Activated gamma-delta T cell (primary cell): ENCODE measurements at places on chromosomes 6 and 20.

GRCh38 chr20:15851576-15852215, 721.6 kb downstream of the KIF16B start:
- no peak for DNase-seq

DNA sequence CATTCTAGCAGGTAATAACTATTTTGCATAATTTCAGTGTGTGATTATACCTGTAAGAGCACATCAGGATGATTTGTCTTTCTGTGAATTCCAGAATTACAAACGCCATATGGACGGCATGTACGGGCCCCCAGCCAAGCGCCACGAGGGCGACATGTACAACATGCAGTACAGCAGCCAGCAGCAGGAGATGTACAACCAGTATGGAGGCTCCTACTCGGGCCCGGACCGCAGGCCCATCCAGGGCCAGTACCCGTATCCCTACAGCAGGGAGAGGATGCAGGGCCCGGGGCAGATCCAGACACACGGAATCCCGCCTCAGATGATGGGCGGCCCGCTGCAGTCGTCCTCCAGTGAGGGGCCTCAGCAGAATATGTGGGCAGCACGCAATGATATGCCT, 122.7 kb downstream of the TMEM242 start:
- no peak for DNase-seq

- DNase-seq = no peak
Measured at GRCh38 chr20:8664778-8665177, 404.1 kb upstream of the PLCB4 start.

DNA sequence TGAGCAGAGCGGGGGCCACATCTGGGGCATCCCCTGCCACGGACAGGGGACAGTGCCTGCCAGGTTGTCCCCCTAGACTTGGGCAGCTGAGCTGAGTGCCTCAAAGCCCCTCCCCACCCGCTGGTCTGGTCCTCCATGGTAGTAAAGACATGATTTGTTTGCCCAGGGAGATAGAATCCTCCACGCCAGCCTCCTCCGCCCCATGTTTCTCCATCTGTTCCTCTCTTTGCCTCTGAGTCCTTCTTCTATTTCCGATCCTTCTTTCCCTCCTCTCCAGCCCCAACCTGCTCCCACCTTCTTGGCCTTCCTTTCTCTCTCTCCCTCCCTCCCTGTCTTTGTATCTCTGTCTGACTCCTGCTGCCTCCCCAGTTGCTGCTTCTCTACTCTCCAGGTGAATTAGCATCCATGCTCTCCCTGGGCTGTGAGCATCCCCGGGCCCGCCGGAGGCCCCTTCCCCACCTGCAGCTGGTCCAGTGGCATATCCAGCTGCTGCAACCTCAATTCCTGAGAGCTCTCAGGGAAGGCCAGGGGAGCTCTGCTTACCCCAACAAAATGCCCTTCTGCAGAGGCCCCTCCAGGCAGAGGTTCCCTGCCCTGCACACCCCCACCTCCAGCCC, 45.8 kb downstream of the CPNE5 start:
- DNase-seq = no peak

- DNase-seq = no peak
Measured at GRCh38 chr6:116090251-116090650, 10.4 kb upstream of the NT5DC1 start.

DNA sequence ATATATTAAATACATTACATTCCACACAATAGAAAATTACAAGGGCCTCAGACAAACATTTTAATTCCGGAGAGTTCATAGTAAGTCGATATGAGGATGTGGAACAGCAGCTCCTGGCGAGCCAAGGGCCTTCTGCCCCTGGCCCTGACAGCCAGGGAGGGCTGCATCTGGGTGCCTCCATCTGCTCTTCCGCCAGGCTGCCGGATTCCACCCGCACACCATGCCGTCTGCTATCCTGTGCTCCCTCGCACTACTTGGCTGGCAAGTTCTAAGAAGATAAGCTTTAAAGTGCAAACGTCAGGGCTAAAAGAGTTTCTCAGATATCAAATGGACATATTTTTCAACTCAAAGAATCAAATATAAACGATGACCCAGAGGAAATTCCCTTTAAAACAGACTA, 656.3 kb upstream of the NOX3 start:
- DNase-seq = no peak

DNA sequence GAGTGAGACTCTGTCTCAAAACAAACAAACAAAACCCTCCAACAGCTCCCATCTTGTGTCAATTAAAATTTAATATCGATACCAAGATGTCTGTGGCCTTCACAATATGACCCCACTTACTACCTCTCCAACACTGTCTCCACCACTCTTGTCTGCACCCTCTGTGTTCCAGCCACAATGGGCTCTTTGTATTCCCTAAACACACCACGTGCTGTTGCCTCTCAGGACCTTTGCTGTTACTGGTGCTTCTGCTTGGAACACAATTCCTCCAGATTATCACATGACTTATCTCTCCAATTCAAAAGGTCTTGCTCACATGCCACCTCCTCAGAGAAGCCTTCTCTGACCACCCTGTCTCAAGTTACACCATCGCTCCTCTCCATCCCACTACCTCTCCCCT, 6.0 kb upstream of the HCK start:
- no peak for DNase-seq

DNA sequence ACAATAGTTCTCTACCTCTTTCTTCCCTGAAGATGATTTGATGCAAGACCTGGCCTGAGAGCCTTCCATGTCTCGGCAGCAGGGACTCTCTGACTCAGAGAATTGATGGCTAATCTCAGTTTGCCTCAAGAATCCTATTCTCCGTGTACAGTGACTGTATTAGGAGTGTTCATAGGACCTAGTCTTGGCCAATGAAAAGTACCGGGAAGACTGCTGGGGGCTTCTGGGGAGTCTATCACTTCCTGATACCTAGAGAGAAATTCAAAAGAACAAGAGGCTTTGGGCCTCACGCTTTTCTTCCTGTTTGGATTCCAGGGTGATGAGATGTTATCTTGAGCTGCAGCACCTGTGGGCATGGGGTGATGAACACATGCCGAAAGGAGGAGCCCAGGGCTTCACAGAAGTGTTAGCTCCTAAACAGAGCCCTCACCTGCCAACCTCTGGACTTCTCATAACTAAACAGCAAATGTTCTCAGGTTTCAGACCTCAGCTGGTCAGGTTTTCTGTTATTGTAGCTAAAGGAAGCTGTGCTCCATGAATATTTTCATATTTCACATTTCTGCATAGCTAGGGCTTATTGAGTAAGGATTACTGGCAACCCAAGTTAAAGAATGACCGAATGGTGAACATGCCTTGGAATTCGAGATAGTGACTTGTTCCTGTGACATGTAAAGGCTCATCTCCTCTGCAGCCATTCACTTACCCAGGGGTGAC, 323.1 kb upstream of the AGPAT4 start:
- no peak for DNase-seq

DNA sequence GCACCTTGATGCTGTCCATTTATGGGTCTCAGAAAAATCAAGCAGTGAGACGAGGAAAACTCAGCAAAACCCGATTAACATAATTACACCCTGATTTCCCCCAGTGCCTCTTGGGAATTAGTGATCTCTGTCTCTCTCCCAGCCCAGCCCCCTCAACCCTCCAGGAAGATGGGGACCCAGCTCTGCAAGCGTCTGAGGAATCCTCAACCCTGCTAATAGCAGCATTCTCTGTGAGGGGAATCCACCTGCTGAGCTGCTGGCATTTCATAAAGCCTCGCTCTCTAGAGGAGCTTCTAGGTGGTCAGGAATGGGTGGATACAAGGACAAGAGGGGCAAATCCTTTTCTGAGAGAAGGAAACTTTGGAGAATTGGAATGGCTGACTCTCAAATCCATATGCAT, 13.9 kb downstream of the NR2E1 start:
- no peak for DNase-seq
